ENCODE measurements at places on chromosomes 2 and 18. TPM values are rescaled to one million over a fixed set of nuclear protein-coding genes. Genes with fewer than 3 reads are reported as not detected.

CYP27A1 gene
- 63.1 TPM for total RNA-seq

SULT1C2 gene
- 3.2 TPM for total RNA-seq

MAP2 gene
- total RNA-seq = 1.2 TPM

- no peaks in the 10 kb centered on the region for H3K4me1 ChIP-seq
- H3K27ac ChIP-seq = no peak overlapping the region
- H3K27me3 ChIP-seq = no peaks in the 10 kb centered on the region
- peaks cover 25% of the 10 kb centered on the region for H3K36me3 ChIP-seq
- no peak overlapping the region for H3K4me3 ChIP-seq
These were observed 57.6 kb downstream of the TTC21B start for GRCh38 chr2:165895974-165896373.

- H3K27ac ChIP-seq = no peak overlapping the region
- H3K4me1 ChIP-seq = peaks cover 13% of the 10 kb centered on the region
- no peaks in the 10 kb centered on the region for H3K36me3 ChIP-seq
These were observed 214.0 kb upstream of the NT5C1B start for GRCh38 chr2:18803141-18803939.

GRCh38 chr2:164818149-164819136, 23.2 kb downstream of the COBLL1 start:
- H3K4me3 ChIP-seq = no peak overlapping the region
- peaks cover 3% of the 10 kb centered on the region for H3K27me3 ChIP-seq
- peaks cover 3% of the 10 kb centered on the region for H3K4me1 ChIP-seq
- no peaks in the 10 kb centered on the region for H3K36me3 ChIP-seq
- H3K27ac ChIP-seq = no peak overlapping the region

GRCh38 chr2:150165442-150165841, 322.0 kb downstream of the RND3 start:
- H3K4me1 ChIP-seq = no peaks in the 10 kb centered on the region
- no peaks in the 10 kb centered on the region for H3K27me3 ChIP-seq
- DNase-seq = no peak
- H3K27ac ChIP-seq = no peak overlapping the region

DNA sequence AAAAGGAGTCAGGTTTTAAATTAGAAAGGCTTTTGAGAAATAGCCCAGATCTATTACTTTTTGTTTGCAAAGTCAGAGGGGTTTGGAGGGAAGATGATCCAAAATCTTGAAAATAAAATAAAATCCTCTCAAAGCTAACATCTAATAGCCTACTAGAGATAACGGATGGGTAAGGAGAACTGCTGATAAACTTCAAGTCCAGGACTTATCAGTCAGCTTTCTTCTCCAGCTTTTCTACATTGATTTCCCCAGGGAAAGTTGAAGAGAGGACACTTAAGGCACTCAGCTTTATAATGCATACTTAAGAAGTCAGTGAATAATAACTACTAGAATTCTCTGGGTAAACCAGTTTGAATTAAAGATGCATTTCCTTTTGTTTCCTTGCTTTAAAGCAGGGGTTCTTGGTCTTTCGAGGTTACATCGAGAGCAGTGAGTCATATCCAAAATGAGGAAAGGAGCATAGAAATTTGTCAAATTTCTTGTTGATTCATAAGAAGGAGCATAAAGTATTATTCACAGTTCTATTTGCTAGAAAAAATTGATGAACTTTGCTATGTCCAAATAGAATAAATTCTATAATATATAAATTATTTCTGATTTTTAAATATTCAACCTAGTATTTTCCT, 43.2 kb upstream of the ITPRID2 start:
- no peaks in the 10 kb centered on the region for H3K27me3 ChIP-seq
- DNase-seq = peak; percentile 17
- H3K27ac ChIP-seq = no peak overlapping the region
- peaks cover 22% of the 10 kb centered on the region for H3K4me1 ChIP-seq
- H3K36me3 ChIP-seq = no peaks in the 10 kb centered on the region

GRCh38 chr2:161432107-161432506, 16.0 kb downstream of the TBR1 start:
- no peak for DNase-seq
- peaks cover 37% of the 10 kb centered on the region for H3K27me3 ChIP-seq
- no peaks in the 10 kb centered on the region for H3K36me3 ChIP-seq
- no peaks in the 10 kb centered on the region for H3K4me1 ChIP-seq
- no peak overlapping the region for H3K27ac ChIP-seq

DNA sequence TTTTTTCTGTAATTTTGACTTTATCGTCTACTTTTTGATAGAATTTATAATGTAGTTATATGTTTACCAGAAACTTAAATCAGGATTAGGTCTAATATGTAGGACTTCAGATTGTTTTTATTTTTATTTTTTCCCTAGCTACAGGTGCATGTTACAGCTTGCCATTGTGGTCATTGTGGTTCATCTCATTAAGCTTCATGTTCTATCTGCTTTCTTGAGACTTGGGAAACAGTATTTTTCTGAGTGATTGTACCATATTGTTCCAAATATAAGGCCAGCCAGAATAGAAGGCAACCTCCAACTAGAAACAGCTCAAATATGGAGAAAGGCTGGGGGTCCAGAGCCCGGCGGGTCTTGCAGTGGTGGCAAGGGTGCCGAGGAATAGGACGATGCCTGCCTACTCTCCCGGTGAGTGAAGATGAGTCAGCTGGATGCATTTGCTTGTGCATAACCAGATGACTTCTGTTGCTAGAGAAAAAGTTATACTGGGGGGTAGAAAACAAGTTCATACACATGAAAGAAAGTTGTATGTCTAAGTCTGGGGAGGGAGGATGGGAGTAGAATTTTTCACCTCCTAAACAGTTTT, 188.4 kb downstream of the CCDC85A start:
- H3K36me3 ChIP-seq = no peaks in the 10 kb centered on the region
- no peak overlapping the region for H3K27ac ChIP-seq
- H3K4me1 ChIP-seq = no peaks in the 10 kb centered on the region
- no peak for DNase-seq
